Left ventricle myocardium inferior (tissue), 1 donor: ENCODE measurements at places on chromosomes 1 and 21. TPM values are rescaled to one million over a fixed set of nuclear protein-coding genes. Genes with fewer than 3 reads are reported as not detected.

The KCNA2 gene
- 0.71 TPM for total RNA-seq

The RXRG gene
- total RNA-seq = 9.3 TPM

The C1orf105 gene
- total RNA-seq = 8.5 TPM

The DMRTA2 gene
- total RNA-seq = not detected

The FCRL6 gene
- 0.33 TPM for total RNA-seq

The SLC44A3 gene
- total RNA-seq = 5.9 TPM

The OR6N1 gene
- not detected for total RNA-seq

The FNDC5 gene
- 105 TPM for total RNA-seq

The CD1B gene
- total RNA-seq = not detected

The PRDX6 gene
- total RNA-seq = 363 TPM

The CD247 gene
- 0.82 TPM for total RNA-seq

The SELP gene
- 10.9 TPM for total RNA-seq

The PDZK1IP1 gene
- total RNA-seq = not detected

The CNKSR1 gene
- total RNA-seq = 1.8 TPM

The PALMD gene
- total RNA-seq = 123 TPM

The UMODL1 gene
- total RNA-seq = 0.08 TPM

The BARHL2 gene
- total RNA-seq = not detected

The NLRP3 gene
- 0.66 TPM for total RNA-seq

The LCE2C gene
- not detected for total RNA-seq

The AADACL4 gene
- not detected for total RNA-seq

The S100A3 gene
- total RNA-seq = 0.36 TPM

The PADI4 gene
- total RNA-seq = 0.22 TPM

The SFN gene
- total RNA-seq = 0.16 TPM

The AMPD1 gene
- not detected for total RNA-seq

The PAPPA2 gene
- 0.41 TPM for total RNA-seq

The OR2G6 gene
- total RNA-seq = not detected

The ATP1A2 gene
- total RNA-seq = 401 TPM

The IFNLR1 gene
- 2.0 TPM for total RNA-seq

The IVL gene
- not detected for total RNA-seq

The TACSTD2 gene
- 0.16 TPM for total RNA-seq
